ENCODE measurements at places on chromosomes 1 and 21.

DNA sequence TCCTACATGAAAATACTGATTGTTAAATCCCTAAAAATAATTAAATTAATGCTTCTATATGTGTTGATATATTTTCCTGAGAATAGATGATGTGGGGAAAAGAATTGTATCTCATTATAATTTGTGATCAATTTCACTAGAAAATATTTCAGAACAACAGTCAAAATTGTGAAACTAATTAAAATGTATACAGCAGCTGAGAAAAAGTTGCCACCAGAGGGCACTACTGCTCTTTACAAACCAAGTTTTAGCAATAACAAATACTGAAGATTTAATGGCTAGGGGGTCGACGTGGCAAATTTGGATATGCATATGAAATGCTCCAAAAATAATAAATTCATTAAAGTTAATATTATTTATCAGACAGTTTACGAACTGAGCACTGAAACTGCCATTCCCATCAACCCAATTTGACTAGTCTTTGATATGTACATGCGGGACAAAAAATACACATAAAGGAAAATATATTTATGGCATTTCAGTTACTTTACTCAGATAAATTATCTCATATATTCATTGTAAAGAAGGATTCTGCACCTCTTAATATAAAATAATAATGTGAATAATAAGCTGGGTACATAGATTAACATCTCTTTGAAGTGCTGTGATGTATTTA is 96.3 kb upstream of the TMPRSS15 start:
- DNase-seq: peak; percentile 35

GRCh38 chr1:227010645-227011044 is 70.6 kb downstream of the COQ8A start:
- no peak for DNase-seq

GRCh38 chr21:35838987-35839763 is 221.2 kb downstream of the SETD4 start:
- DNase-seq: no peak

- DNase-seq: peak; percentile 45
These were observed 23.9 kb downstream of the MEF2D start for GRCh38 chr1:156476501-156477298.

- DNase-seq: no peak
These were observed 11.8 kb downstream of the SLC6A9 start for GRCh38 chr1:44019466-44019948.

DNA sequence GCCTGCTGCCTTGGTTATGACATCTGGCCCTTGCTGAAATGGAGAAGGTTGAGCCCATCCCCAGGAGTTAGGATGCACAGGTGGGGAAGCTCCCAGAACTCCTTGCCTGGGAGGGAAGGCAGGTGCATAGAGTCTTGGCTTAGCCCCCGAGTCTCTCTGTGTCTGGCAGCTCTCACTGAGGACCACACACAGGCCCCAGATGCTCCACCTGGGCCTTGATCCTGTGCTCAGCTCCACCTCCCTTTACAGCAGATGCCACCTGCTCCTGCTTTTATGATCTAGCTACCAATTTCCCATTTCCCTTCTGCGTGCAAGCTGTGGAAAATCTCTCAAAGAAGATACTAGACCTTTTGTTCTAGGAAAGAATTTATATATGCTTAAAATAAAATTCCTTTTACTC is 28.8 kb upstream of the KCNJ6 start:
- DNase-seq: no peak

DNA sequence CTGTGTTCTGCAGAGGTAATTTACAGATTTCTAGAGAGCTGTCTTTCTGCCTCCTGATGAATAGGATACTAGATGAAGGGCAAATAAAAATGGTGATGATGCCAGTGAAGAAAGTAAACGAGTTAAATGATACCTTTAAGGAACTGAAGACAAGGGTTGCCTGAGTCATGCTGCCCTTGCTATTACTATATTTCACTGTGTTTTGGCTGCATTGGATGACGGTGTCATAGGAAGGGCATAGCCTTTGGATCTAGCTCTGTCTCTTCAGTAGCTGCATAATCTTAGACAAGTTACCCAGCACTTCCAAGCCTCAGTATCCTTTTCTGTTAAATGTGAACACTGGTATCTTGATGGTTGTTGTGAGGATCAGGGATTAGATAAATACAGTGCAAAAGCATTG is 131.5 kb upstream of the FGGY start:
- no peak for DNase-seq

- DNase-seq: peak; percentile 71
These were observed 8.2 kb upstream of the CAP1 start for GRCh38 chr1:40032240-40032891.

- peak; percentile 81 for DNase-seq
These were observed 1.3 kb downstream of the GNG12 start for GRCh38 chr1:67831850-67832513.

DNA sequence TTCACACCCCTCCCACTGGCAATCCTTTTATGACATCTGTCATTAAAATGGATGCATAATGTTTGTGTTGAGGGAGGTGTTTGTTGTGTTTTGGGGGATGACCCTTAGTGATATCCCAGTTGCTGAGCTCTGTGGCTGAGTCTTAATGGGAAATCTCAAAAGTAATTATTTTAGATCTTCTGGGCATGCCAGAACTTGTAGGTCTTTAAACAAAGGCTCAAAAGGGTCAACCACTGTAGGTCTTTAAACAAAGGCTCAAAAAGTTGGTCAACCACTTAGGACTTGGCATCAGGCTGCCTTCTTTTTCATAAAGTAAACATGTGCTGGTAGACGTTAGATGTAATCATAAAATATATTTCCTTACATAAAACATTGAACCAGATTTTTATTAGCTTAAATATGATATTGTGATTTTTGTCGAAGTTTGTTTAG is 78.0 kb downstream of the CDC14A start:
- DNase-seq: peak; percentile 34

DNA sequence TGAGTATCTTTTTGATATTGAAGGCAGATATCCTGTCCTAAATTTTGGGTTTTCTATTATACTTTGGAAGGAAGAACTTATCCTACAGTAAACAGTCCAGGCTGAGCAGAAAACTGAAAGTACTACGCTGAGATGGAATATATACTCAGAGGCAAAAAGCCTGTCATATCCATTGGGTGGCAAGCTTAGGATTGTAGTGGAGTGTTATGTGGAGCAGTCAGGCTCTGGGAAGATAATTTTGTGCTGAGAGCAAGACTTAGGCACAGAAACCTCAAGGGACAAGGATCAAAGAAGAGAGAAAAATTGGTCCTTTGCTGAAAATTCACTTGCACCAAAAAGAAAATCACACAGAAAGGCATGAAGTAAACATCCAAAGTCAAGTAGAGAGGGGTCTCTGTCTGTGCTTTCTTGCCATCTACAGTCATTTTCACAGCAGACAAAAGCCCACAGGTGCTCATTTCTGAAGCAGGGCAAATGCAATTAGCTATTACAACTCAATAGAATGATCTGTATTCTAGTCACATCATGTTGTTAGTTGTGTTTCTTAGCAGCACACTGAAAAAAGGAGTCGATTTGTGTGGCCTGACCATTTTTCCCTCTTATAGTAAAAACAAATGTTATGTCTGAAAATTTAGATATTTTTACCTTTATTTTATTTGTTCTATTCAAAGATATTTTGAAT is 38.5 kb downstream of the CRB1 start:
- no peak for DNase-seq

GRCh38 chr1:219329578-219329977 is 155.9 kb downstream of the LYPLAL1 start:
- peak; percentile 78 for DNase-seq

All from endothelial cell of umbilical vein (primary cell).